Lower lobe of right lung (tissue), 2 donors: ENCODE measurements at places on chromosomes 7 and 10. TPM values are rescaled to one million over a fixed set of nuclear protein-coding genes. Genes with fewer than 3 reads are reported as not detected.

Gene ADRA2A
- 3.8 TPM for total RNA-seq

- no peak overlapping the region for H3K4me3 ChIP-seq
- no peak for DNase-seq
- no peaks in the 10 kb centered on the region for H3K27me3 ChIP-seq
Measured at GRCh38 chr10:59829601-59830000, 76.3 kb upstream of the MRLN start.

DNA sequence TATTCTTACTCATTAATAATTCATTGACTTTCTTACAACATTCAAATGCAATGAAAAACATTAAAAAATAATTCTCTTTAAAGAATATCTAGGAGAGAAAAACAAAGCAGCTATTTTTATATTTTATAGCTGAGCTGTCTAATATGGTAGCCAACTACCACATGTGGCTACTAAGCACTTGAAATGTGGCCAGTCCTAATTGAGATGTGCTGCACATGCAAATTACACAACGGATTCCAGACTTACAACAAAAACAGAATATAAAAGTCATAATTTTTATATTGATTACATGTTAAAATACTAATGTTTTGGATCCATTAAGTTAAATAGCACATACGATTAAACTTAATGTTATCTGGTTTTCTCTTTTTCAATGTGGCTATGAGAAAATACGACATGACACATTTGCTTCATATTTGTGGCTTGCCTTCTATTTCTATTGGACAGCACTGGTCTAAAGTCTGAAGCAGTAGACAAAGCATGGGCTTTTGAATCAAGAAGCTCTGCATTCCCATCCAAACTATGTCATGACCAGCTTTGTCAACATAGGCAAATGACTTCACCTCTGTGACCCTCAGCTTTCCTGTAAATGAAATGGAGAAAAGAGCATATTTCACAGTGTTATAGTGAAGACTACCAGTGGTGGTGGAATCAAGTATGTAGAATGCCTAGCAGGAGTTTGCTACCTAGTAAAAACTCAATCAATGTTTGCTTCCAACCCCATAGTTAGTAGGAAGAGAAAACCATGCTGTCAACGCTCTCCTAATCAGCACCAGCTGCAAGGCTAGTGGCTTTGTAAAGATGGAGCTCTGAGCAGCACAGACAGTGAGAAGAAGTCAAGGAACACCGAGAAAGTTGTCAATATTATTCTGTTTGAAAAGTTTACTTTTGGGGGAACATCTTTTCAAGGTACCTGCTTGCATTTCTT, 37.1 kb upstream of the GDF10 start:
- H3K4me1 ChIP-seq = no peaks in the 10 kb centered on the region
- no peaks in the 10 kb centered on the region for H3K36me3 ChIP-seq
- H3K4me3 ChIP-seq = no peak overlapping the region
- H3K27me3 ChIP-seq = no peaks in the 10 kb centered on the region
- no peak overlapping the region for H3K27ac ChIP-seq

DNA sequence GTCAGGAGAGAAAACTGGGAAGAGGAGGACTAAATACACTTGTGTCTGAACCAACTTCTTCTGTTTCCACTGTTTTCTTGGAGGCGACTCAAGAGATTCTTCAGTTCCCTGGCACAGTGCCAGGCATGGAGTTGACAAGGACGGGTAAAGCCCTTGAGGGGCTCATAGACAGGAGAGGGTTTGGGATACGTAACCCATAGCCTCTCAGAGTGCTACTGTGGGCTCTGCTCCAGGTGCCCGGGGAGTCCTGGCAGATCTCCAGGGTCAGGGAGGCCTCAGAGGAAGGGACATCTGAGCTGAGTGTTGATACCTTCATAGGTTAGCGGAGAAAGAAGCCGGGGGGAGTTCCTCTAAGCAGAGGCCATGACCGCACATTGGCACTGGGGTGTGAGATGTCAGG, 42.0 kb downstream of the GALNT17 start:
- no peaks in the 10 kb centered on the region for H3K36me3 ChIP-seq
- H3K27me3 ChIP-seq = no peaks in the 10 kb centered on the region
- DNase-seq = no peak
- no peak overlapping the region for H3K27ac ChIP-seq
- H3K4me3 ChIP-seq = no peak overlapping the region

DNA sequence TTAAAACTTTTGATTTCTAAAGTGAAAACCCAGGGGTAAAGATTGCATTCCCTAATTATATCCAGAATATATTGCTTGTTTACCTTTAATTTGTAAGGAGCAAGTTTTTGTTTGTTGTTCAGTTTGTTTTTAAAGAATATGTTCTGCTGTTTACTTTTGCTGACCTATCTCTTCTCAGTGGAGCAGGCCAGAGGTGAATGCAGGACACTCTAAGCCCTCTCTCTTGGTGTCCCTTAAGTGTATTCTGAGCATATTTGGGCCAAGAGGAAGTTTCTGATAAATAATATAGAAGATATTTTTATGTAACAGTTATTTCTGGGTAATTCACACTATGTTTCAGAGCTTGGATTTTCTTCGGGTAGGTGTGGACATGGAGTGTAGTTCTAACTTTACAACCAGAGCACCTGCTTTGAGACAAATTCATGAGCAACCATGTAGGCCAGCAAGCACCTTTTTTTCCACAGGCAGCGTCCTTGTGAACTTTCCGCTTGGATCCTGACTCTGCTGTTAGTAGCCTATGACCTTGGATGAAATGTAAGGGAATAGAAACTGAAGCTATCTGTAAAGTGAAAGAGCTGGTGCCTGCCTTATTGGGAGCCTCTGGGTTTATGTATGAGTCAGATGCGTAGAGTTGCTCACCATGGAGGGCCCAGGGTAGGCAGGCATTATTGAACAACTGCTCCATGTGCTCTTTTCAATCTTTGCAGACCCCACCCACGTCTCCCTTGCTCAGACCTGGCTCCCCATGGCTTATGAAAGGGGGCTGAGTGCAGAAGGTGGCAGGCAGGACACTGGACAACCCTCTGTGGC, 16.1 kb downstream of the OGDH start:
- DNase-seq = no peak
- H3K4me3 ChIP-seq = no peak overlapping the region
- H3K4me1 ChIP-seq = peaks cover 80% of the 10 kb centered on the region
- no peaks in the 10 kb centered on the region for H3K27me3 ChIP-seq
- H3K36me3 ChIP-seq = peaks cover 25% of the 10 kb centered on the region

Gene INTS1
- total RNA-seq = 50.8 TPM

Gene GATA3
- 4.6 TPM for total RNA-seq

DNA sequence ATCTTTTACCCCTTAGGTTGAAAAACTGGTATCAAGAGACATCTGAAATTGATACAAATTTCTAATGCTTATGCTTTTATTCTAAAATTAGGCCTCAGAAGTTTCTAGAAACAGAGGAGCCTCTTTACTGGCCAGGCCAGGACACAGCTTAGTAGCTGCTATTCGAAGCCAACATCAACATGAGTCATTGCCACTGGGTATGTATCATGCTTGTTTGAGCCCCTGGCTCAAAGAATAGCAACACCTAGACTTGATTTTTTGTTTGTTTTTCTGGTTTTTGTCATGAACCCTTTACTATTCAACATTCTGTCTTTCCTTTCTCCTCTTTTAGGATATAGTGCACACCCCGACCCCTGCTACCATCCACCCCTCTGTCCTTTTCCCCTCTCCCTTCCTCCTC, 90.9 kb upstream of the STK17A start:
- H3K27ac ChIP-seq = no peak overlapping the region
- no peak for DNase-seq
- no peaks in the 10 kb centered on the region for H3K27me3 ChIP-seq
- no peaks in the 10 kb centered on the region for H3K36me3 ChIP-seq

- no peak for DNase-seq
- H3K27me3 ChIP-seq = no peaks in the 10 kb centered on the region
- no peak overlapping the region for H3K4me3 ChIP-seq
- no peaks in the 10 kb centered on the region for H3K36me3 ChIP-seq
Measured at GRCh38 chr10:112801748-112802147, 148.3 kb upstream of the TCF7L2 start.

Gene SUFU
- 14.3 TPM for total RNA-seq

DNA sequence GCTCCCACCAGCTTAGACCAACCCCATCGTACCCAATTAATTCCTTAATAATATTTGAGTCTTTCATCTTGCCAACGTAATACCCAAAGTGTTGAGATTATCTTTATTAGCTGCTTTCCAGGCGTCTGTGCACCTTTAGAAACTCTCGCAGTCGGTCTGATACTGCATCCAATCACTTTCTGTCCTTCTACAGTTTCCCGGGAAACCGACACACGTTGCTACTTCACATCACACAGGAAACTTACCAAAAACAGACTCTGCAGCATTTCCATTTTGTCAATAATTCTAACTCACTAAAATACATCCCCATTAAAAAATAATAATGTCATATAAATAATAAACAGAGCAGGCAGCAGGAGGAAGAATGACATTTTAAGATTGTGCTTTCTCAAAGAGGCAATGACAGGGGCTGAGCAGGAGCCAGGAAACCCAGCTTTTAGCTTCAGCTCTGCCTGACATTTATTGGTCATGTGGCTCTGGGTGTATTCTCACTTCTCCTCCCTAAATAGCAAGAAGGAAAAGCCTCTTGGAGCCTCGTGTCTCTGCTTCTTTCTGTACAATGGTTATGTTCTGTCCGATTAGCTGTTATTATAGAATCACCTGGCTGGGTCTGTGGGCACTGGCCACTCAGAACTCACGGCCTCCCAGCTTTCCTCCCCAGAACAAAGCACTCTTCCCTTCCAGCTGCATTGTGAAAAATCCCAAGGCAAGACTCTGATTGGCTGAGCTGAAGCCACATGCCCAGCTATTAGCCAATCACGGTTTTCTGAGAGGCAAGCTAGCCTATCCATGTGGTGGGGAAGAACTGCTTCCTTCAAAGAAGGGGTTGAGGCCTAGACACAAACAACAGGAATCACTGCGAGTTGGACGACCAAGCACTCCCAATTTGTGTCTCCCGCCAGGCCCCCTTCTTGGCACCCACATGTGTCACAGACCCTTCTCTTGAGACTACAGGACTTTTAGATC, 424.7 kb upstream of the FOXK1 start:
- H3K4me3 ChIP-seq = no peak overlapping the region
- H3K27ac ChIP-seq = no peak overlapping the region

DNA sequence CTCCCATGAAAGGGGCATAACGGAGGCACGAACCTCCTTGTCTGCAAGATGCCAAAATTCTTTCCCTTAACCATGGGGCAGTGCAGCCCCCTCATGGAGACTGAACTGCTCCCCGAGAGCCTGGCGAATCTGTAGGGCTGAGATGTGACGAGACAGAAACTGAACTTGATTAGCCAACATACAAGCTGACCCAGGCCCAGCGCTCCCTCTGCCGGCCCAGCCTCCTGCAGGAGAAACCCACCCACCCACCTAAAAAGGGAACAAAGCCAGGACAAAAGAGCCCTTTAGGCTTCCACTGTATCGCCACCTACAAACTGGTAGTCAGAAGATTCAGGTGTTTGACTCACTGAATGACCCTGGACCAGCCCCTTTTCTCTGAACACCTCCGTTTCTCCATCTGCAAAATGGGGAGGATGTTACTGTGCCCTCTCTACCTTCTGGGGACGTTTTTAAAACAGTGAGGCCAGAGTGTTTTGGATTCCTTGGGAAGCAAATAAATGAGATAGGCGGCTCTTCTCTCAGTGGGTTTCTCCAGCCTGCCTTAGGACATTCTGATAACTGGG, 58.4 kb downstream of the C10orf105 start:
- H3K4me3 ChIP-seq = no peak overlapping the region
- no peaks in the 10 kb centered on the region for H3K4me1 ChIP-seq
- no peak for DNase-seq
- H3K27ac ChIP-seq = no peak overlapping the region
- no peaks in the 10 kb centered on the region for H3K27me3 ChIP-seq
- H3K36me3 ChIP-seq = no peaks in the 10 kb centered on the region

Gene TFR2
- 0.35 TPM for total RNA-seq

- H3K4me3 ChIP-seq = no peak overlapping the region
- H3K4me1 ChIP-seq = peaks cover 13% of the 10 kb centered on the region
- H3K27ac ChIP-seq = no peak overlapping the region
Measured at GRCh38 chr7:74619235-74619860, 38.2 kb upstream of the GTF2I start.
